Activated CD4-positive, alpha-beta memory T cell treated with anti-CD3 and anti-CD28 coated beads for 36 hours (primary cell): ENCODE measurements at places on chromosomes 5 and 9.

DNA sequence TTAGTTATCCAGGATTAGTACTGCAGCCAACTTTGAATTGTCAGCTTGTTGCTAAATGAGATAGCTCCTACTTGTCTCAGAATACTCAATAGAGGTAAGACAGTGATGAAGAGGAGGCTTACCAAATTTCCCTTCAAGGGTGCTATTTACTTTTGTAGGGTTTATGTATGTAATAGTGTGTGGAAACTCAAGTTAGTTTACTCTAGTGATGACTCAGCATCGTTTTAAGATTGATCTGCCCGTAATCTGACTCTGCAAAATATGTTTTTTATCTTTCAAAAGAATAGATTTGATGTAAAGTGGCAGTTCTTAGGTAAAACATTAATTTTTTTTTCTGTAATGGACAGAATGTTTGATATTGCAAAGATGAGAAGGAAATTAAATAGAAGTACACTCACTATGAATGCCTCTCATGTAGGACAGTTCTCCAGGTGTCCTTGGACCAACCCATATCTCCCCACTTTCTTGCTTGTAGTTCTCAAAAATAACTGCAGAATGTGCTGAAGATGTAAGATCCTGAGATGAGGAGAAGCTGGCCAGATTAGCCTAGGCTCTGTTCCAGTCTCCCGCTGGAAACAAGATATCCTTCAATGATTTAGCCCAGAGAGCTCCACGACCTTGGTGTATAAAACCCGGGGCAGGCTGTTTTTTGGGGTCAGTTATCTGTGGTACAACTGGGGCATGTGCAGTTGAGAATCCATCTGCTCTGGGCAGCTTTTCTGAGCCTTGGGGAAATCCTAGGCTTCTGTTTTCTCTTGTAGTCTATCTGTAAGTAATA, 24.4 kb upstream of the MROH2B start:
- no peak overlapping the region for H3K4me3 ChIP-seq
- DNase-seq: no peak
- H3K27me3 ChIP-seq: no peaks in the 10 kb centered on the region
- H3K4me1 ChIP-seq: no peaks in the 10 kb centered on the region

GRCh38 chr9:72627956-72628540, 106.6 kb downstream of the TMC1 start:
- H3K27me3 ChIP-seq: no peaks in the 10 kb centered on the region
- no peak for DNase-seq
- H3K4me3 ChIP-seq: no peak overlapping the region
- no peak overlapping the region for H3K27ac ChIP-seq
- H3K4me1 ChIP-seq: no peaks in the 10 kb centered on the region
- no peaks in the 10 kb centered on the region for H3K36me3 ChIP-seq

DNA sequence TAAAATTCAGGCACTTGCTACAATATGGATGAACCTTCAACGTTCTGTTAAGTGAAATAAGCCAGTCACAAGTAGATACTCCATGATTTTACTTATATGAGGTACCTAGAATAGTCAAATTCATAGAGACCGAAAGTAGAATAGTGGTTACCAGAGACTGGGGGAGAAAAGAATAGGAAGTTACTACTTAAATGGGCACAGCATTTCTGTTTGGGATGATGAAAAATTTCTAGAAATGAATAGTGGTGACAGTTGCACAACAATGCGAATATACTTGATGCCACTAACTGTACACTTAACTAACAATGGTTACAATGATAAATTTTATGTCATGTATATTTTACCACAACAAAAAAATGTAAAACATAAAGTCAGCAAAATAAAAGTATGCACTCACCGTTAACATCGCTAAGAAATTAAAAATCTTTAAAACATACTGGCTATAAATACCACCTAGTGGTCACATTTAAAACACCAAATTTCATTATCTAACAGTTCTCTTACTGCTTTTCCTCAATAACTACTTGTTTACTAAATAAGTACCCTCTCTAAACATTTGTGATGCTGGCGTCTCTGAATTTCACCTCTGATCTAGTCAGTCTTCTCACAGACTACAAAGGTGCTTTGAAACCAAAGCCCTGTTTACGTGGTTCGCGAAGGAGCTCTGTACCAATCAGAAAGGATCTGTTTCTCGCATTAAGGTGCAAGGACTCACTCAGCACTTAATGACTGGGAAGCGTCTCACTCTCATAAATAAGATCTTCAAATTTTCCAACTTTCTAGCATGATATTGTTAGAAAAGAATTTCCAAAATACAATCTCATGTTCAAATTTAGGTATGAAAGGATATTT, 22.7 kb downstream of the KIF3A start:
- no peak overlapping the region for H3K4me3 ChIP-seq
- no peak overlapping the region for H3K27ac ChIP-seq
- DNase-seq: no peak
- no peaks in the 10 kb centered on the region for H3K27me3 ChIP-seq

DNA sequence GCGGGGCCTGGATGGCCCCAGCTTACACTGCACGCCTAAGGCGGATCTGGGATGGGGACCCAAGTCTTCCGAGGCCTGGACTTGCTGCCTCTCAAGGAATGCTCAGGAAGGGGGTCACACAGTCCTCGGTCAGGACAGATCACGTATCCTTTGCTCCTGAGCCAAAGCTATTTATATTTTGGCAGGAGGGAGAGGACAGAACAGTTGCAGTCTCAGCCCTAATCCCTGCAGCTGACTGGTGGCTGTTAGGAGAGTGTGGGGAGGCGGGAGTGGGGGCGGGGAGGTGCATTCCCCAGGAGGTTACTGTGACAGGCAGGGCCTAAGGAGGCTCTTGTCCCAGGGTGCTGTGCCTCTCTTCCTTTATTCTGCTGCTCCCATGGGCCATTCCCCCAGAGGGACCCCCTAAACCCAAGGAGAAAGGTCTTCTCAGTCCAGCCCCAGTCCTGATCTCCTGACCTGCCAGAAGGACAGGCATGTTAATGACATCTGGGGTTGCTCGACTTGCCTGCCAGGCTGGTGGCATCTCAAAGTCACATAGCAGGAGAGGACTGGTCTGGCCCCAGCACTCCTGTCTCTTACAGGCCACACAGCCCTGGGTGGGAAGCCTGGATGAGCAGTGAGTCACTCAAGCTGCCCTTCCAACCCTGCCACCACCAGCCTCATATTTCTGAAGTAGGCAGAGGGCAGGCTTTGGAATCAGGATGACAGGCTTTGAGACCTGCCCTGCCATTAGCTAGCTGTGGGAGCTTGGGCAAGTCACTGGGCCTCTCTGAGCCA, 51.9 kb downstream of the COL27A1 start:
- H3K36me3 ChIP-seq: no peaks in the 10 kb centered on the region
- H3K4me1 ChIP-seq: no peaks in the 10 kb centered on the region
- no peak for DNase-seq
- no peaks in the 10 kb centered on the region for H3K27me3 ChIP-seq
- no peak overlapping the region for H3K27ac ChIP-seq

GRCh38 chr5:158133369-158133768, 274.4 kb upstream of the CLINT1 start:
- H3K36me3 ChIP-seq: no peaks in the 10 kb centered on the region
- H3K27me3 ChIP-seq: peaks cover 2% of the 10 kb centered on the region
- no peak overlapping the region for H3K4me3 ChIP-seq
- H3K27ac ChIP-seq: no peak overlapping the region
- no peak for DNase-seq

- no peak for DNase-seq
- peaks cover 16% of the 10 kb centered on the region for H3K4me1 ChIP-seq
- H3K4me3 ChIP-seq: no peak overlapping the region
- H3K27me3 ChIP-seq: peaks cover 24% of the 10 kb centered on the region
- no peak overlapping the region for H3K27ac ChIP-seq
- H3K36me3 ChIP-seq: no peaks in the 10 kb centered on the region
Observed at GRCh38 chr5:77658662-77659061, 20.1 kb upstream of the OTP start.

DNA sequence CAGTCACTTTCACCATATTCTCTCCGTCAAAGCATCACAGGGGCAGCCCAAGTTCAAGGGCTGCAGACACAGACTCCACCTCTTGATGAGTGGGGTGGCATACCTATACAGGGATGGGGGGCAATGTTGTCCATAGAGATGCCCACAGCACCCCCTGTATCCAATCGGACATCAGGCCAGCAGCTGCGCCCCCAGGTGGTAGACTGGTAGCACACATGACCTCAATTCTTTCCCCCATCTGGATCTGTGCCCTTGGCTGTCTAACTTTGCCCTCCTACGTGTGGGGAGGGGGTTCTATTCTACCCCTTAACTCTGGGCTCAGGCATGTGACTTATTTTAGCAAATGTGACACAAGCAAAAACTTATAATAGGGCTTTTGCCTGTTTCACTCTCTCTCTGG, 84.0 kb upstream of the SLC25A48 start:
- H3K27me3 ChIP-seq: no peaks in the 10 kb centered on the region
- no peak for DNase-seq
- no peaks in the 10 kb centered on the region for H3K36me3 ChIP-seq
- no peak overlapping the region for H3K4me3 ChIP-seq
- H3K4me1 ChIP-seq: no peaks in the 10 kb centered on the region
- H3K27ac ChIP-seq: no peak overlapping the region

GRCh38 chr5:126311766-126312165, 111.4 kb upstream of the GRAMD2B start:
- no peak for DNase-seq
- H3K27ac ChIP-seq: no peak overlapping the region
- peaks cover 4% of the 10 kb centered on the region for H3K27me3 ChIP-seq
- no peaks in the 10 kb centered on the region for H3K4me1 ChIP-seq
- no peaks in the 10 kb centered on the region for H3K36me3 ChIP-seq
- H3K4me3 ChIP-seq: no peak overlapping the region
